NCI-H1105 (cell line): ENCODE measurements at places on chromosomes 13 and 19.

- DNase-seq = no peak
Observed at GRCh38 chr13:72932250-72932649, 126.6 kb upstream of the KLF5 start.

DNA sequence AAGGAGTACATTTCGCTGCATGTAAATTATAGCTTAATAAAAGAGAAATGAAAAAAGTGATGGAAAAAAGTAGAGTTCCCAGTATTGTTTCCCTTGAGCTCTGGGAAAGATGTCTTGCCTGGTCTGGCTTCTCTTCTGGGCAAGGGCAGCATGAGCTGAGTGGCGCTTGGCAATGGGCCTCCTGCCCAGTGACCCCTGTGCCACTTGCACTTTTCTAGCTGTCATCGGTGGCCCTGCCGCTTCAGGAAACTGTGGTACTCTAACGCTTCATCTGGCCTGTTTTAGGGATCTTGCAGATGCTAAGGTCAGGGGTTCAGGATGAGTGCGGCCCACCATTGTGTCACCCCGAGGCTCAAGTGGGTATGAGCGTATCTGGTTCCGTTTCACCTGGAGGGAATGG is 161.4 kb downstream of the MTUS2 start:
- no peak for DNase-seq

- no peak for DNase-seq
Observed at GRCh38 chr13:86946734-86947133, 724.4 kb upstream of the SLITRK5 start.

DNA sequence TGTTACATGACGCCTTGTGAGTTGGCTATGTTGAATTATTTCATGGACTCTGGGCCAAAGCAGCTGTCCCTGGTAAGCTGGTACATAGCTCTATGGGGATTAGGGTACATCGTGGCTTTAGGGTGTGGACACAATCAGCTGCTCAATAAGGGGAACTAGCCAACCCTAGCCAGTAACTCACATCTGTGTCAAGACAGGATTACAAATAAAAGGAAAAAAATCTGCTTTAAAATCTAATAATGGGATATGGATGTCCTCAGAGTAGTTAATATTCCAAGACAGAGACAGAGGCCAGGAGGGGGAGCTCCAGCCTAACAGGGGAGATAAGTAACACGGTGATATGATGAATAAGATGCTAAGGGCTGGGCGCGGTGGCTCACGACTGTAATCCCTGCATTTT is 21.1 kb upstream of the ZNF766 start:
- peak; percentile 6 for DNase-seq

DNA sequence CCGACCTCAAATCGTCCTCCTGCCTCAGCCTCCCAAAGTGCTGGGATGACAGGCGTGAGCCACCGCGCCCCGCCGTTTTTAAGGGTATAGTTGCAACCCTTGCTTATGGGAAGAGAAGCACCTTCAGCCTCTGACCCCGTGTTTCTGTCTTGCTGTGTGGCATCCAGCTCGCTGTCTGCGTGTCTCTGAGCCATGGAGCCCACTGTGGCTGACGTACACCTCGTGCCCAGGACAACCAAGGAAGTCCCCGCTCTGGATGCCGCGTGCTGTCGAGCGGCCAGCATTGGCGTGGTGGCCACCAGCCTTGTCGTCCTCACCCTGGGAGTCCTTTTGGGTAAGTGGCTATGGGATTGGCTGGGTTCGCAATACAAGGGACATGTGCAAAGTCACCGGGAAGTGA is 29.5 kb downstream of the TMPRSS9 start:
- DNase-seq = no peak

DNA sequence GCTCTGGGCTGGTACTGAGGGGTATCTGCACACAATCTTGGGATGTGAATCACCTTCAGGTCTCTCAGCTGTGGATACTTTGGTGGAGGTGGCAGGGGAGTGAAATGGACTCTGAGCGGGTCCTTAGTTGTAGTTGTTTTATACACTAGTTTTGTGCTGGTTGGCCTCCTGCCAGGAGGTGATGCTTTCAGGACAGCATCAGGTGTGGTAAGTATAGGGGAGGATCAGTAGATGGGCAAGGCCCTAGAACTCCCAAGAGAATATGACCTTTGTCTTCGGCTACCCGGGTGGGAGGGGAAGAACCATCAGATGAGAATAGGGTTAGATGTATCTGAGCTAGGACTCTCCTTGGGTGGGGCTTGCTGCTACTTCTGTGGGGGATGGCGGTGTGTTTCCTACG is 2284.3 kb upstream of the PCDH20 start:
- DNase-seq = no peak

- DNase-seq = no peak
Observed at GRCh38 chr13:113138792-113139551, 16.4 kb downstream of the F10 start.

DNA sequence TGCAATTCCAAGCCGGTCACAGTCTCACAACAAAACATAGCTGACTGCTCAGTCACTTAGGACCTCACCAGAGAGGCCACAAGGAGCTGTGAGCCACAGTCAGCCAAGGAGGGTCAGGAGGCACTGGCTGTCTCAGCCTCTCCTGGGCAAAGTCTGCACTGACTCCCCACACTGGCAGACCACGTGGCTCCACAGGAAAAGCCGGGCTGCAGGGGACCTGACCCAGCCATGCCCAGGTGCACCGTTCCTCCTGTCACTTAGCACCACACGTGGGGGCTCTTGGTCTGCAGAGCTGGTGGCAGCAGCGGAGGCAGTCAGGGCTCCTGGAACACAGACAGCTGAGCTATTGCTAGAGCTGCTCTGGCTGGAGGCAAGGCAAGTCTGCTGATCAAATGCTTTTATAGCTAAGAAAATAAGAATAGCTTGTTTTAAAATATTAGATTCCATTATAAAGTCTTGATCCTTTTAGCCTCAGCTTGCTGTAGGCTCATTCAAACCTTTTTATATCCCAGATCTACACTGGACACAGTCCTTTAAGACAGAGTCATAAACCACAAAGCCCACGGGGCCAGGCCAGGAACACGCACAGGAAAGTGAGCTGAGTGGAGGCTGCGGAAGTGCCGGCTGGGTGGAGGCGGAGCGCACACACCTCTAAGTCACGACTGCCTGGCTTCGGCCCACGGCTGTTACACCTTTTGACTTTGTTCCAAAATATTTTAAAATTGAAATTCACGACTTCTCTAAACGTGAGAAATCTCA is 744.1 kb downstream of the UQCRFS1 start:
- DNase-seq = no peak

DNA sequence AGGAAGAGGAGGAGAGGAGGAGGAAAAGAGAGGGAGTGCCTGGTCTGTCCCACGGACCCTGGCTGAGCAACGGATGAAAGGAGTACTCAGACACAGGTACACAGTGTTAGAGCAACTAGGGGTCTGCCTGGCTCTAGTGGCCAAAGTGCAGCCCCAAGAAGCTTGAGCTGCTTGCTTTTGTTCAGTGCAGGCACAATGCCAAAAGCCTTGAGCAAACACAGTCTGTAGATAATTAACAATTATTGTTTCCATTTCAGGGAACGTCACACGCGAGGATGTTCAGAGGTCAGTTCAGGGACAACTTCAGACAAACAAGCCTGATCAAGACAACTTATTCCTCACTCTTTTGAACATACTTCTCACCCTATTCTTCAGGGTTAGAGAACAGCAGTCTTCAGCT is 32.2 kb upstream of the ZNF726 start:
- DNase-seq = peak; percentile 64

DNA sequence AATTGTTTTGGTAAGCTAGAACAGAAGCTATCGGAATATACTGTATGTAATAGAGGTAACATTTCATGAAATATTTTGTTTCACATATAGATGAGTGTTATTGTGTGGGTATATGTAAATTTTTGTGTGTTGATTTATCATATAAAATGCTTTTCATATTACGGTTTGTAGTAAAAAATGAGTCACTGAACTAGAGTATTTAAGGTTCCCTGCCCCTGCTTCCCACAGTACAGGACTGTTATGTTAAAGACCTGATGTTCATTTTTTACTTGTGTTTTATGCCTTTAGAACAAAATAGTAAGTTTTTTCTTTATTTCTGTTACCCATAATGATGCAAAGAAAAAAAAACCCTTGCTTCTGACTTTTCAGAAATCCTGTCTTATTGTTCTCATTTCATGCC is 243.4 kb downstream of the ENOX1 start:
- no peak for DNase-seq

GRCh38 chr19:16160943-16161560 is 12.3 kb downstream of the CIB3 start:
- no peak for DNase-seq

DNA sequence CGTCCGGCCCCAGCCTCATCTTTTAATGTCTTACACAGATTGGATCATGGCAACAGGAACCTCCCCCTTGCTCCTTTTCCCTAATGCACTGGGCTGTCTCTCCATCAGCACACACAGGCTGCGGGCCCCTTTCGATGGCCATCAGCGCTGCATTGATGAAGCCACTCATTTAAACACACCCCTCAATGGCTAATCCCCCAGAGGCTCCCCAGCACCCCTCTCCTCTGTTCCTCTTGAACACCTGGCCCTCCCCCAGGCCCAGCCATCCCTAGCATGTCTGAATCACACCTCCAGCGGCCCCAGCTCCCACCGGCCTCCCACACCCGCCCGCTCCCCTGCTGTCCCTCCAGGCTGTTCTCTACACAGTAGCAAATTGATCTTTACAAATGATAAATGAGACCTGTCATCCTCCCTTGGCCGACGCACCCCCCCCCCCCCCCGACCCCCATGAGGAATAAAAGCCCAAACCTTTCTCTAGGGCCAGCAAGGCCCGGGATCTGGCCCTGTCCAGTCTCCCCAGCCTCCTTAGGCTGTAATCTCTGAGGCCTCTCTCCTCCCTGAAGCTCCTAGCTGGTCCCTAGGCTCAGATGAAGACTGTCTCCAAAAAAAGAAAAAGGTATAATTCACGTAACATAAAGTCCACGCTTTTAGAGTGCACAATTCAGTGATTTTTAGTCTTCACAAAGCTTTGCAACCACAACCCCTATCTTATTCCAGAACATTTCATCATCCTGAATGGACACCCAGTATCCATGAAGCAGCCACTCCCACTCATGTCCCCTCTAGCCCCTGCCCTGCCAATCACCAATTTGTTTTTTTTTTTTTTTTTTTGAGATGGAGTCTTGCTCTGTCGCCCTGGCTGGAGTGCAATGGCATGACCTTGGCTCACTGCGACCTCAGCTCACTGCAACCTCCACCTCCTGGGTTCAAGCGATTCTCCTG is 7.4 kb downstream of the RPL28 start:
- DNase-seq = no peak

DNA sequence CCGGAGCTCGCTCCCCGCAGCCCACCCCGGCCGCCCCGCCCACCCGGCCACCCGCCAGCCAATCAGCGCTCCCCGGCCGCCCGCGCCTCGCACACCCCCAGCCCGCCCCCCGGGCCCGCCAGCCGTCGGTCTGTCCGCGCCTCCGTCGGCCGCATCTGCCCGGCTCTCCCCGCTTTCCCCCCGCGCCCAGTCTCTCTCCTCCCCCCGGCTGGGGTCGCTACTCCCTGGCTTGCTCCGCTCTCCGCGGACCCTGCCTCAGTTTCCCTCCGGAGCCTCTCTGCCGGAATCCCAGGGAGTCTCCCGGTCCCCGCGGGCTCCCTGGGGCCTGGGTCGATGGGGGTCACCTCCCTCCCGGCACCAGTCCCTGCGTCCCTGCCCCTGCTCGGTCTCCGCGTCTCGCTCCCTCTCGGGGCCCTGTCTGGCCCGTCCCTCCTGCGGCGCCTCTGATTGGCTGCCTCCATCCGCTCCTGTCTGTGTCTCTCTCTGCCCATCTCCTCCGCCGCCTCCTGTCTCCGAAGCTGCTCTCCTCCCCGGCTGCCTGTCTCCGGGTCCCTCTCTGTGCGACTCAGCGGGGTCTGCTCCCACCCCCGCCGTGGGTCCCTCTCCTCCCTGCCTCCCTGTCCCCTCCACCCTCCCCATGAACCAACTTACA is 484 bp downstream of the IL11 start:
- peak; percentile 60 for DNase-seq

- DNase-seq = no peak
Observed at GRCh38 chr19:40663695-40664692, 26.5 kb downstream of the NUMBL start.

DNA sequence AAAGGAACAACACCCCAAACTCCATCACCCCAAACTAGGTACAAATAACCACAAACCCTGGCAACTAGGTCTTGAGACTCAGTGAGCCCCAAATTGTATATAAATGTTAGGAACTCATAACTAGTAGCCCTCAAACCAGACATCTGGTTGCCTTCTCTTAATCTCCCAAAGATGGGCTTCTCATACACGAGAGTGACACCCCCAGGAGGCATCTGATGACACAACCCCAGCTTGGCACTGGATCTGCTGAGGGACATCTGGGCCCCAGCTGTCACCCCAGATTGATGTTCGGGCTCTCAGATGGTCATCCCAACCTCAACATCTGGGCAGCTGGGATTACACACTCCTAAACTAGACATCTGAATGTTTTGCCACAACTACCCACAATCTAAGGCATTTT is 14.8 kb downstream of the RABAC1 start:
- no peak for DNase-seq

DNA sequence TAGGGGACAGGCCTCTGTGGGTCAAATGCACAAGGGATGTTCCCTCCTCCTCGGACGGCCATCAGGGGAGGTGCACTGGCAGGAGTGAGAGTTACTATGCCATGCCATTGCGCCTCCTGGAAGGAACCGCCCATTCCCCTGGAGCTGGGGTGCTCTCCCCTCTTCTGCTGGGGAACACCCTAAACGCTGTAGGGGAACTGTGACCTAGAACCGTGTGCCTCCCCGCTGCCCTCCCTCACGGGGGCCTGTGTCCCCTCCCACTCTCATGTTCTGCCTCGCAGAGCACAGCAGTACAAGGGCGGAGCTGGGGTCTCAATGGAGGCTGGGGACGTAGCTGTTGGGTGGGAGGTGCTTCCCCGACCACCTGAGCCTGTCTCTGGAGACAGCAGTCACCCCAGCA is 17.2 kb upstream of the CRTC1 start:
- DNase-seq = no peak

DNA sequence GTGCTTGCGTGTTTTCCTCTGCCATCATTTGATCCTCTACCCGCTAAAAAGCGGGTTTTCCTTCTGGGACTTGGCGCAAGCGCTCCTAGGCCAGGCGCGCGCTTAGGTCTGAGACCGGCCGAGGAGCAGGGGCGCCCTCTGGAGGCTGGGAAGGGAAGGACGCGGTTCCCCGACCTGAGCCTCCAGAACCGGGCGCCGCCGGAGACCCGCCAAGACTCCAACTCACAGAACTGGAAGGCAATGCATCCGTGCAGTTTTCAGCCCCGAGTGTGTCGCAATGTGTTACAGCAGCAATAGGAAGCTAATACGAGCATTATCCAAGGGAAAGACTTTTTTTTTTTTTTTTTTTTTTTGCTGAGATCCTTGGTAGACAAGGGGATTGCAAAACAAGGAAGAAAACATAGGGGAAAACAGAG is 190.9 kb downstream of the COL4A1 start:
- DNase-seq = no peak

- no peak for DNase-seq
Observed at GRCh38 chr13:20389696-20390525, 135.7 kb downstream of the CRYL1 start.

- no peak for DNase-seq
Observed at GRCh38 chr13:28622286-28622685, 36.6 kb upstream of the POMP start.
